T-helper 1 cell treated with Interleukin-12 subunit alpha and Interleukin-12 subunit beta and Interleukin-4 antibody, amounts not matched to agents 30 ng/mL and 1 ng/mL, for 36 hours (primary cell): ENCODE measurements at places on chromosomes 5 and 9. TPM values are rescaled to one million over a fixed set of nuclear protein-coding genes. Genes with fewer than 3 reads are reported as not detected.

Gene SLC36A2
- not detected in 2 replicates for total RNA-seq

Gene CDH12
- total RNA-seq: not detected in 2 replicates

Gene PCDHGA2
- total RNA-seq: 0.05 and 0.07 TPM in 2 replicates

Gene FOXD4L4
- 0.20 TPM in 1 of 2 replicates, not detected in the other for total RNA-seq

Gene PHF24
- not detected in 2 replicates for total RNA-seq

Gene LYRM7
- 15.0 and 16.7 TPM in 2 replicates for total RNA-seq
